Suppressor macrophage treated with lipopolysaccharide for 1 hour (primary cell): ENCODE measurements at places on chromosomes 7 and 10.

- DNase-seq, result no peak
Observed at GRCh38 chr7:67654642-67655041, 658.0 kb downstream of the TYW1 start.

DNA sequence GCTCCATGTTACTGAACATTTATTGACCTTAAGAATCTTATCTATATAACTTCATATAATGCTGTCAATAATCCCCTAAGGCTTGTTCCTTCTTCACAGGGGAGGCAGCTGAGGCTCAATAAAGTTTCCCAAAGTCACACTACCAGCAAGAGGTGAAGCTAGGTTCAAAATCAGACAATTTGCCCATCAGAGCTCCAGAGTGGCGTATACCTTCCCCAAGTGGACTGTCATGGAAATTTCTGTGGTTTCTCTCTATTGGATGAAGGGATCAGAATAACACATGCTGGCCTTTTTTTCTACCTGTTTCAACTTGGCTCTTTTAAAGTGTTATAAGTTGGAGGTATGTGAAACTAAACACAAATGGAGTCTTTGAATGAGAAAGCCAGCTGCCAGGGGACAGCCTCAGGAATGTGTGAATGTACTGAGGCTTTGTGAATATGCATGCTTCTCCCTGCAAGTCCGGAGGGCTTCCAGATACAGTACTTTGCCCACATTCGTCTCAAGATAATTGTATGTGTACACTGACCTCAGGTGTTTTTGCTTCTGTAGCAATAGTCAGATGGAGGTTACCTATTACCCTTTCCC is 656.3 kb upstream of the CELF2 start:
- DNase-seq, result no peak

GRCh38 chr10:24947304-24948097 is 4.9 kb downstream of the PRTFDC1 start:
- peak; percentile 19 for DNase-seq

DNA sequence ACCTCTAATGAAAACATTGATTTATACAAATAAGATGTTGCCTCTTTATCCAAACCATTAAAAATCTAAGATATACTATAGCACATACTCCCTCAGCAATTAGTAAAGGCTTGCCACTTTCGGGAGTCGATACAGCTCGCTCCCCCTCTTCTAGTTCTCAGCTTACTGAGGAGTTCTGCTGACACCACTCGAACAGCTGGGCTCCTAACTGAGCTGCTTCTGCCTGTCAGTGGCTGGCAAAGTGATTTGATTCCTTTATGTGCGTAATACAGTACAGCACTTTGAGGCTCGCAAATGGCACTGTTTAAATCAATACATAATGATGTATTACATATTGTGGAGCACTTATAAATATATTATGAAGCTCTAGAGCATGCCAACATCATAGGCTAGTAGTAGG is 241.8 kb downstream of the CREB5 start:
- DNase-seq, result no peak

DNA sequence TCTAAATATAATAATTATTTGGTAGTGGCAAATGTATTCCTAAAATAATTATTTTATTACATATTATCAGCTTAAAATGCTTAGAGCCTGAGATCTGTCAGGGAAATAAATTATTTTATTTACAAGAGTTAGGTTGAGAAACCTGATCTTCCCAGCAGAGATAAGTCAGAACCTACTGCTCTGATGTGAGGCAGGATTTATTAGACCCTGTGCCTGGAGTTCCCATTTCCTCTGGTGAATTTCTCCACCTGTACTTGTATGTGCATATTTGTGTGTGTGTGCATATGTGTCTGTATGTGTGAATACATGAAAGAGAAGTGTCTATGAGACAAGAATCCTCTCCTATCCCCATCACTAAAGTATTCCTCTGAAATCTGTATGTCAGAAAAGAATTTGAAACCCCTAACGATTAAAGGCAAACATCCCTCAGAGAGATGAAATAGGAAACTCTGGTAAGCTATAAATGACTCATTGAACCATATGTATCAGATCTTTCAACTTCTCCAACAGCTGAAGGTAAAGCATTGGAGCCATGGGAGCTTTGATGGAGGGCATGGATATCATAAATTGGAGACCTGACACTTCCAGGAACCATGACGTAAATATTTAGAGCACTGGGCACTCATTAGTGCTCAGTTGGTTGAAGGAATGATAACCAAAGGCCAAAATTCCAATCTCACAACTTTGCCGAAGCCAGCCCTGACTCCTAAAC is 190.9 kb downstream of the XPNPEP1 start:
- no peak for DNase-seq

DNA sequence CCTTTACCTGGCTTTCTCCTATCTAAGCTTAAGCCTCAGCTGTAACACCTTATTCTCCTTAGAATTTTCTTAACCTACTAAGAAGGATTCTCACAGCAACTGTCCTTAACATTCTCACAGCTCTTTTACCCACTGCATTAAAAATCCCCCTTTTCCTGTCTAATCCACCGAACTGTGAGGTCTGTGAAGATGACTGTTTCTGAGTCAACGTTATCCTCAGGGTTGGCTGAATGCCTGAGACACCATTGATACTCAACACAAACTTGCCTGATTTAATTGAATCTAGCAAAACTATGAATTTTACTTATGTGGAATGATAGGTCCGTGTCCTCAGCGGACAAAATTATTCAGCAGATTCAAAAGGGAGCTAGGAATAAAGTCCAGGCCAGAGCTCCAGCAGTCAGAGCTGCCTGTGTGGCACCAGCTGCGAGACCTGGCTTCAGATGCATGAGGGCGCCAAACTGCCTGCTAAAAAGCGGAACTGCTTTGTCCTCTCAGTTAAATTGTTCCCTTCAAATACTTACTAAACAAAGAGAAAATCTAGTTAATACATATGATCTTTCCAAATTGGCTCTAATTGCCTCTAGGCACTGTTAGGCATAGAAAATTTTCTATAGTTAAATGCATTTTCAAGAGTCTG is 33.4 kb upstream of the VWDE start:
- DNase-seq, result peak; percentile 14

DNA sequence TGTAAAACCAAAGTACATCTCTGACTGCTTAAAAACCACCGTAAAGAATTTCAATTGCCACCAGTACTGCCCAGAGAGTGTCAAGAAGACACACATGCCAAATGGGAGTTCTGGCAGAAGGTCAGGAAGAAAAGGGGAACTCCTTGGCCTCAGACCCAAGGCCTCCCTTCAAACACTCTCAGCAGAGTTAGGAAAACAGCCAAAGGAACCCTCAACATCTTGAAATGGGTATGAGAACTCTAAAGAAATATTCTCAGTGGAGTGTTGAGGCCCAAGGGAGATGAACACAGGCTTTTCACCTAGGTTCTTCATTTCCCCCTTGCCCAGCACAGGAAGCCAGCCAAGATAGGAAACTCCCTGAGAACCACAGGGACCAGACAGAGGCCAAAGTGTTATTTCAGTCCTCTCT is 96.1 kb upstream of the ASAH2 start:
- peak; percentile 44 for DNase-seq

GRCh38 chr7:125347269-125347668 is 417.6 kb upstream of the POT1 start:
- DNase-seq, result no peak

- no peak for DNase-seq
Observed at GRCh38 chr7:101835136-101835535, 17.7 kb downstream of the CUX1 start.

DNA sequence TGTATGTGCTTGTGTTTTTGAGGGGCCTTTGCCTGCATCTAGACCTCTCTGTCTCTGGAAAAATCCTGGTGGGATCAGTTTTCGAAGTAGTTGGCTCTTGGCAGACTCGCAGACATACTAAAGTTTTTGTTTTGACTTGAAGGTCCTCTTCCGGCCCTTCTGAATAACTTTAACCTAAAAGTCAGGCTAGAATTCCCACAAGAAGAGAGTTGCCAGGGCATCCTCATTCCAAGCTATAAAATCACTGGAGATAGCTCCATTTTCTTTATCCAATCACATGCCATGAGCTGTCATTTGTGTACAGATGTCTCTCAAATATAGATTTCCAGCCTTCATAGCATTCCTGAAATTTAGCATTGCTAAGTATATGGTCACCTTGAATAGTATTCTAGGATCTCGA is 967.8 kb downstream of the LRMDA start:
- no peak for DNase-seq

GRCh38 chr7:90613088-90613498 is 17.0 kb downstream of the CDK14 start:
- DNase-seq, result peak; percentile 97

DNA sequence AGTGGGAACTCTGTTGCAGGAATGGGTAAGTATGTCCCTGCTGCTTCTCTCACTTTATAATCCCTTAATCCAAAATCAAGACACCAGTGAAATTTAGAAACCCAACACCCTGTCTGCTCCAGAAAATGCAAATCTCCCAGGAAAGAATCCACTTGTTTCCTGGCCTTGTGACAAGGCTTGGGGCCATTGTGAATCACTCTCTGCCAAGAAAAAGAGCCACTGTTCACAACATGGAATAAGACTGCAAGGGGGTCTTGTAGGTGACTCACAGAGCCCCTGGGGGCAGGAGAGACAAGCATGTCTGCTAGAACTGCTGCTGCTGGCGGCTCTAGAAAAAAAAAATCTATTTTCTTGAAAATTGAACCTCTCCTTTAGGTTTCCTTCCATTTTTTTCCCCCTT is 191.2 kb downstream of the SORCS1 start:
- DNase-seq, result no peak

DNA sequence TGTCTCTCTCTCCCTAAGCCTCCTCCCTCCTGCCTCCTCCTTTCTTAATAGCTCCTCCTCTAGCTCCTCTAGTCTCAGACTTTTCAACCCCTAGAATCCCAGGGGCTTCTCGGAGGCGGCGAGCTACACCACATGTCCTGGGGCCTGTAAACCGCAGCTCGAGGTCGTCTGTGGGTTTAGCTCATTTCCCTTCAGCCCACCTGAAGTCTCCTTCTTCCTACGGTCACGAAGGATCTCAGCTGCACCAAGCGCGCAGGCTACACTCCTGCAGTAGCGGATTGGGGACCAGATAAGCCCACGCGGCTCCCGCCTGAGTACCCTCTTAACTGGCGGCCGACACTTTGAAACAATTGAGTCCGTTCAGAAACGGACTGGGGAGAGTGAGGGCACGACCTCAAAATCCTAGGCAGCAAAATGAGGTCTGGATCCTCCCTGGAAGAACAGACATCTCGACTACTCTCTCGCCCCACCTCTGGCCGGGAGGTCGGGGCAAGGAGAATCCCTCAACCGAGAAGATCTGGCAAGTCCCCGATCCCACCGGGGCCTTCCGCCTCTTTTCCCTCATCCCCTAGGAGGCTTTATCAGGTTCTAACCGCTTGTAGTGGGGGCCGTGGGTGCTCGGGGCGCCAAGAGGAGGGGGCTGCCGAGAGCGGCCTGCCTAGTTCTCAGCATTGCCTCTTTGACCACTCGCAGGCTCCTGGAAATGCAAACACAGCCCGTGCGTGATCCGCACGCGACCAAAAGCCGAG is 1.3 kb upstream of the SORCS3 start:
- no peak for DNase-seq

DNA sequence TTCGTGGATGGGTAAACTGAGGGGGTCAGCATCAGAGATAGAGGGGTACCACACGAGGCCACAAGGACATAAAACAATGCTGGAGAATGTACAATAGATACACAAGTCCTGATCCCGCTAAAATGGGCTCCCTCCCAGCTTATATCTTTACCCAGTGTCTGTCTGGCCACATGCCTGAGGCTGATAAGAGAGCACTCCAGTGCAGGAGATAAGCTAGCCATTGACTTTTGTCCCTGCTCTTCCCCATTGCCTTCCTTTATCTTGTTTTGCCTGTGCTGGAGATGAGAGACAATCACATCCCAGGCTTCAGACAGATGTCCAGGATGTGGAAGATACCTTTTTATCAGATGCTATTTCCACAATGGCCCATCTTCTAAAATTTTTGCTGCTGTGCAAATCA is 6.0 kb downstream of the GAD2 start:
- DNase-seq, result no peak

- DNase-seq, result peak; percentile 29
Observed at GRCh38 chr10:126904516-126904817, 761 bp upstream of the DOCK1 start.

DNA sequence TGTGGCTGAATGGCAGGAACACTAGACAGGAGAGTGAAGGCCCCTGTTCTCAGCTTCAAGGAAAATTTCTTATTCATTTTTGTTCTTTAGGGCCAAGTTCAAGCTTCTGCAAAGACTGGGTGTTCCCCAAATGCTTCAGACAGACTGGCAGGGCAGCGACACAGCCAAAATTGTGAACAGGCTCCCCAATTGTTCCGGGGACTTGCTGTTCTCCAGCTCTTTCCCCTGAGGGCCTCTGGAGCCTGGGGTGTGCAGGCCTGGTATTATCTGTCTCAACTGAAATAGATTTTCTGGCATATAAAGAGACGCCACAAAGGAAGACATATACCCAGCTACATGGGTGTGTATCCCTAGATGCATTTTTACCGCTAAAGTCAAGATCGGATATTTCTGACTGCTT is 30.3 kb upstream of the PLCE1 start:
- no peak for DNase-seq

- DNase-seq, result peak; percentile 39
Observed at GRCh38 chr7:91034459-91035368, 229.5 kb upstream of the FZD1 start.

DNA sequence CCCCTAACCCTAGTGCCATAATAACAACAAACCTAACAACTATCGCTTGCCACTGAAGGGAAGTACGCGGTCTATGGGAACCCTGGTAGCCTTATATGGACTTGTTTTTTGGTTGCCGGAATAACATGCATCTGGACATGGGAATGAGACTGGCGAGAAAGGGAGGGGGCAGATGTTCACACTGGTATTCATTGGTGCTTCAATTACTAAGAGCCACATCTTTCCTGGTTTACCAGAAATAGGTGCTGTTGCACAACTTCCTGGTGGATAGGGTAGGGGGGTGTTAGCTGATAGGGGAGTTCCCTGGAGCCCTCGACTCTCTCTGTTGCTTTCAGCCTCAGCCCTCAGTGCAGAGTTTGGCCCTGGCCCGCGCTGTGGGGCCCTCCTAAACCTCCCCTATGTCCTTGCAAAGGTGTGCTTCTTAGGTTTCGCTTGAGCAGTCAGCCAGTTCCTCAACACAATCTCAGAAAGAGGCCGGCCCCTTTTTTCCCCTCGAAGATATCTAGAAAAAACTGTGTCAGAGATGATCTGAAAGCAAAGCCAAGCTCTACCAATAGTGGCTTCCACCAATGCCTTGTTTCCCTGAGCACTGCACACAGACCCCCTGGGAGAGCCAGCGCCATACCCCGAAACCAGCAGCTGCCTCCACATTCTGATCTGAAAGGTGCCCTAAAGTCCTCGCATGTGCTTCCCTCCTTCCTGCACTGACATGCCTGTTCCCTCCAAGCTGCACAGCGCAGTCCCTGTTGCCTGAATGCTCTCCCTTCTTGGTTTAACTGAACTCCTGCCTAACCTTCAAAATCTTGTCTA is 13.5 kb downstream of the TBXAS1 start:
- DNase-seq, result no peak

GRCh38 chr7:51251290-51251689 is 65.3 kb downstream of the COBL start:
- no peak for DNase-seq

DNA sequence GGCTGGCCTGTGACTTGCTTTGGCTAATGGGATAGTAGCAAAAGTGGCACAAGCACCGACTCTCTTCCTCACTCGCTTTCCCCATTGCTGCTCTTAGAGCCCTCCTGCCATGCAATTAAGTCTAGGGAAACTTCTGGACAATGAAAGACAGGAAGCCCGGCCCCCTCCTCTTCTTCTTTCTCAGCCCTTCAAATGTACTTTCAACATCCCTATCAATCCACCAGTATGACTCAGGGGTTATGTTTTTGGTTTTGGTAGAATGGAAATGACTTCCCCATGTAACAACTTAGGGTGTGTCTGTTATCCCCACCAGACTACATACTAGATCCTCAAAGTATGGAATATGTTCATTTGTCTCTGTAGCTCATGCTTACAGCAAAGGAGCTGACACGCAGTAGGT is 139.0 kb upstream of the GDF10 start:
- peak; percentile 78 for DNase-seq
